ENCODE measurements at places on chromosomes 4 and X.

- no peak for DNase-seq
Measured at GRCh38 chr4:85498068-85498733, 23.3 kb downstream of the ARHGAP24 start.

- DNase-seq, result no peak
Measured at GRCh38 chr4:69032847-69033638, 63.2 kb upstream of the UGT2B7 start.

GRCh38 chr4:182354867-182355266 lies 111.7 kb downstream of the TENM3 start:
- no peak for DNase-seq

GRCh38 chr4:124105212-124105611 lies 607.3 kb downstream of the ANKRD50 start:
- no peak for DNase-seq

- DNase-seq, result peak; percentile 14
Measured at GRCh38 chr4:112516471-112517066, 589 bp upstream of the NEUROG2 start.

- no peak for DNase-seq
Measured at GRCh38 chrX:96424007-96424406, 260.6 kb upstream of the DIAPH2 start.

DNA sequence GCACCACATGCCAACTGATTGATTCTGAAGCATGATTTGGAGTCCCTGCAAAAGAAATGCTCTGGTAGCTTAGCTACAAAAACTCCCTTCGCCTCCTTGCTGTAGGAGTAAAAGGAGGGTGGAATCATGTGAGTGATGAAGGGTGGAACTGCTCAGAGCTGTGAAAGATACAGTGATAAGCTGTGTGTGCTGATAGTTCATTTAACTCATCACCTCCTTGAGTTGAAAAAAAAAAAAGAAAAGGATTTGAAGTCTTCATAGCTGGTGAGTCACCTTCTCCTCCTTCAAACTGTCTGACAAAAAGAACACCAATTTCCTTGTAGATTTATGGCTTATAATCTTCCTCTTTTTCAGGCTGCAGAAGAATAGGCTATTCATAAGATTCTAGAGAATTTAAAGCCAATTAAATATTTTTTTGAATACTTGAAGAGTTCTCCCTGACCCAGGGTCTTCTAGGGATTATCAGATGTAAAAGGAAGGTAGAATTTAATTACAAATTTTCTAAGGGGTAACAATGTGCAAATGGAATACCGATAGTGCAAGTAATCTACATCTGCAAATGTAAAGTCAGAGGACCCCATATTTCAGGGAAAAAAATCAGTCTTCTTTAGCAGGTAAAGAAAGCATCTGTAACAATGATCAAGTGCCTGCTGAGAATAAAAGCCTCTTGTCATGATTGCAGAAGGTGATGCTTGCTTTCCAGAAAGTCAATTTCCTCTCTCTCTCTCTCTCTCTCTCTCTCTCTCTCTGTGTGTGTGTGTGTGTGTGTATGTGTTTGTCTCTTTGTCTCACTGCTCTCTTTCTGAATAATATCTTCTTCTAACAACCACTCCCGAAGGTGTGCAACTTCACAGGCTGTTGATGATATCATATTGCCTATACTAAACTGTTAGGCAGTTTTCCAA lies 208.8 kb upstream of the VEGFC start:
- DNase-seq, result no peak

DNA sequence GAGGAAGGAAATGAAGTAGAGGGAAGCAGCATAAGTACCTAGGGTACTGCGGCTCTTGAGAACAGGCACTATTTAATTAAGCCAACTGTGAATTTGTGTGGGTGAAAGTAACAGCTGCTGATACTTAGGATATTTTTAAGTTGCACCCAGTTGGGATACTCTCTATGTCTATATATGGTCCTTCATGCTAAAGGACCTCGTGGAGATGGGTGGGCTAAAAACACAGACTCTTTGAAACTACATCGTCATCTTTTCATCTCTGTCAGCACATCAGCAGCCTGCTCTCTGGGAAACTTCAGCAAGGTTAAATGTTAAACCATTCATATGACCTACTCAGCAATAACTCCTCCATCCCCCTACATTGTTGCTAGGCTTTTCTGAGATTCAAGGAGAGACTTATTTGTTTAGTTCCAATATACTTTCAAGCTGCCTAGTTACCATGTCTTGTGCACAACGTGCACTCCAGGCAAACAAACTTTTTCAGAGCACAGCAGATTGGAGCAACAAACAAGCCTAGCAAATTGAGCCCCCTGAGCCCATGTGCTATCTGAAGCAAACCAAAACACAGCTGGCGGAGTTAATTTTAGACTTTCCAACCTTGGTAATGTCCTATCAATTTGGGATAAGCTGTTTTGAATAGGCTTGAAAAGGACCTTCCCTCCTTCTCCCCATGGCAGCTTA lies 6.2 kb upstream of the MOB1B start:
- DNase-seq, result no peak

DNA sequence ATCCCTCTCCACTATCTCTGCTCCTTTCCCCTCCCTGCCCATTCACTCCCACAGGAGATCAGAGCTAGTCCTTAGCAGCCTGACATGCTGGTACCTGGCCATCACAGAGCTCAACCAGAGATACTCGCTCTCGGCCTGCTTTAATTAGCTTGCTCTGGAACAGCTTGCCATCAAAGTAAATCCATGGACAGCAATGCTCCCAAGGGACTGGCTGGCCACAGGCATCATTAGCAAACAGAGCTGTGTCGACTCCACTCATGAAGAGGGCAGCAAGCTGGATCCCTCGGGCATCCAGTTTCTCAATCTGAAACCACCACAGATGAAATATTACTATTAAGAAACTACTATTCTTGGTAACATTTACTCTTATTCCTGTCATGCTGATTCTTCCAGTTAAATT lies 43.4 kb upstream of the PHF8 start:
- DNase-seq, result peak; percentile 75

DNA sequence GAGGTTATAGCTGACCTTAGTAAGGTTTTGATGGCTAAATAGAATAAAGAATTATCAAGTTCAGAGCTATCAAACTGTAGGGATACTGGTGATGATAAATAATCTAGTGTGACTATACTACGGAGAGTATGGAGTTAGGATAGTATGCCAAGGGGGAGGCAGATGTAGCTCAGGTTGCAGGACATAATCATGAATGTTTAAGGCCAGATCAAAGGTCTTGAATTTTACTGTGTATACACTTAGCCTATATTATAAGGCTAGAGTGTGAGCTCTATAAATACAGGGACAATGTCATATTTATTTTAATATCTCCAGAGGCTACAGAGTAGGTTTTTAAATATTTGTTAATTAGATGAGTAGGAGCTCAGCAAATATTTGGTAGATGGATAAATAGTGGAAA lies 131.1 kb upstream of the STIM2 start:
- no peak for DNase-seq

DNA sequence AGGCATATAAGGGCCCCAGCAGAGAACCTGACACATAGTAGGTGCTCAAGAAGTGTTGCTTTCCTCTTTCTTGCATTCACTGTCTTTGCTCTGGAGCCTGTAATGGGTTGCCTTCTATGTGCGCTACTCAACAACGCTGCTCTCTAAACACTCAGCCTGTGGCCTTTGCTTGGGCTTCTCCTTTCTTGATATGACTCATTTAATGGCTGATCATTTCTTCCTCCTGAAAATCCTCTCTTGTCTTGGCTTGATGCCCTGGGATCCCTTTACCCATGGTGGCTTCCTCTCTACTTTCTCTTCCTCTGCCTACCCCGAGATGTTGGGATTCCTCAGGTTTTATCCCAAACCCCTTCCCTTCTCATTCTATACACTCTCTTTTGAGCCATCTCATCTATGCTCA lies 19.9 kb upstream of the PJA1 start:
- DNase-seq, result no peak

DNA sequence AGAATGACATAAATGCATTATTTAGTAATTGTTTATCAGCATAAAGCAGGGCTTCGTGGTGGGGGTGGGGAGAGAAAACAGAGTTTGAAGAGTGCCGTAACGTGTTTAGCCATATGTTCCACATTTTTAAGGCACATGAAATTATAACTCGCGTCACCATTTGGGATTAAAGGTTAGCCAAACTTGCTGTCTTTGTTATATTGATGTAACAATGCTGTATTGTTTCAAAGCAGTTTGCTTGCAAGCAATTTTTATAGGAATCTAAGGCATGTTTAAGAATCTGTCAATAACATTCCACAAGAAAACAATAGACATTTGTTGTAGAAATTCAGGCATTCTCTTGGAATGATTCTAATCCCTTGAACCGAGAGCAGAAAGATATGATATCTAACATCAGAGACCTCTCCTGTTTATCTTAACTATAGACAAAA lies 78.3 kb downstream of the CLDN22 start:
- DNase-seq, result peak; percentile 44

GRCh38 chr4:31175242-31175910 lies 455.2 kb downstream of the PCDH7 start:
- no peak for DNase-seq

- no peak for DNase-seq
Measured at GRCh38 chr4:144115519-144115918, 25.0 kb downstream of the GYPA start.

DNA sequence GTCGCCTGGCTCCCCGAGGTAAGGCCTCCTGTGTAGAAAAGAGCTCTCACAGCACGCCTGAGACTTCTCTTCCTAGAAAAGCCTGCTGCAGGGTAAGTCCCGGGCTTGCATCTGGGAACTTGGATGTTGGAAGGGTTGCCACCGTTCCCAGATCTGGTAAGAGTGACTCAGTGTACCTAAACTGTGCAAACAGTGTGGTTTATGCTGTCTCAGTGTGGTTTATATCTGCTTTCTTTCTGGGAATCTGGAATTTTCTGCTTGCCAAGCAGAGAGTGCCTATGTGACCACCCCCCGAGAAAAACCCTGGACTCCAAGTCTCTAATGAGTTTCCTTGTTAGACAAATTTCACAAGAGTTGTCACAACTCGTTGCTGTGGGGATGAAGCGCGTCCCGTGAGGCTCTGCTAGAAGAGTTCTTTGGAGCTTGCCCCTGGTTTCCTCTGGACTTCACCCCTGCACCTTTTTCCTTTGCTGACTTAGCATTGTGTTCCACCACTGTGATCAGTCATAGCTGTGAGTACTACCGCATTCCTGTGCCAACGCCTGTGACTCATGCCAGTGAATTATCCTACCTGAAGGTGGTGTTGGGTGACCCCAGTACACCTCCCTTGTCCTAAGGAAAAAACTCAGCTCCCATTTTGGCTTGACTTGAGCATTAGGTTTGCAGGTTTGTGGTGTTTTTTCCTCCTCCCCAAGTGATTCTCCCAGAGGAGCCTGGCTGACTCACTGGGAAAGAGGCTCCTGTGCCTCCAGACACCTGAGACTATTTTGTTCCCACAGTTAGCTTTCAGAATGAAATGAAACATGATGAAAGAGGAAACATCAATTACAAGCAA lies 14.5 kb downstream of the SLC2A9 start:
- no peak for DNase-seq

DNA sequence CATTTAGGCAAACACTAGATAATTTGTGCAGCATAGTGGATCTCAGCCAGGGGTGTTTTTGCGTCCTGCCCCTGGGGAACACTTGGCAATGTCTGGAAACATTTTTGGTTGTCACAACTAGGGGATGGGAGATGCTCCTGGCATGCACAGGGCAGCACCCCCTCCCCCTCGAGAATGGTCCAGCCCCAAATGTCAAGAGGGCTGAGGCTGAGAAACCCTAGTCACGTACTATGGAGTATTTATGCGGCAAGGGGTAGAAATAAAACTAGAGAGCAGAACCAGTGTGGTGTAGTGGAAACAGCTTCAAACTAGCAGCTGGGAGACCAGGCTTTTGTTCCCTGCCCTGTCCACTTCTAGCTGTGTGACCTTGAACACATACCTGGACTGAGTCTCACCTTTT lies 38.2 kb upstream of the CLCN4 start:
- no peak for DNase-seq

All from NCI-H524 (cell line).